ENCODE measurements at places on chromosomes 5 and 9. TPM values are rescaled to one million over a fixed set of nuclear protein-coding genes. Genes with fewer than 3 reads are reported as not detected.

DNA sequence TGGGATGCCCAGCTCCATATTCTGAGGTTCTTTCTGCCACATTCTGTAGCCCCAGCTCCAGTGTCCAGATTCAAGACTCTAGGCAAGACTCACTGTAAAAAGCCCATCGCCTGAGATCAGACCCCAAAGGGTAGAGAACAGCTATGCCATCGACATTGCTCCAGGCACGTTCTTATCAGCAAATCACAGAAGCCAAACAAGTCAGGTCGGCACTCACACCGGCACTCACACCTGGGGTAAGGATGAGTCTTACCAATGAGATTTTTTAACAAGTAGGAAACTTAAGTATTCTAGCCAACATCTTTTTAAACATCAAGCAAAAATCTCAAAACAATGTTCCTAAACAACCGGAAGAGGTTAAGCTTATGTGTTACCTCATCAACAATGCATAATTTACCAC, 2.4 kb downstream of the CDKN2AIPNL start:
- no peak for DNase-seq

- DNase-seq = no peak
These were observed 4.5 kb downstream of the ST6GALNAC4 start for GRCh38 chr9:127912296-127912695.

GRCh38 chr9:128684325-128685199, 4.5 kb upstream of the SET start:
- no peak for DNase-seq

HRCT1 gene
- polyA plus RNA-seq = not detected
